Activated CD4-positive, alpha-beta T cell treated with anti-CD3 and anti-CD28 coated beads, Interleukin-2, amount 50 U/mL, for 24 hours (primary cell): ENCODE measurements at places on chromosomes 5 and 9.

DNA sequence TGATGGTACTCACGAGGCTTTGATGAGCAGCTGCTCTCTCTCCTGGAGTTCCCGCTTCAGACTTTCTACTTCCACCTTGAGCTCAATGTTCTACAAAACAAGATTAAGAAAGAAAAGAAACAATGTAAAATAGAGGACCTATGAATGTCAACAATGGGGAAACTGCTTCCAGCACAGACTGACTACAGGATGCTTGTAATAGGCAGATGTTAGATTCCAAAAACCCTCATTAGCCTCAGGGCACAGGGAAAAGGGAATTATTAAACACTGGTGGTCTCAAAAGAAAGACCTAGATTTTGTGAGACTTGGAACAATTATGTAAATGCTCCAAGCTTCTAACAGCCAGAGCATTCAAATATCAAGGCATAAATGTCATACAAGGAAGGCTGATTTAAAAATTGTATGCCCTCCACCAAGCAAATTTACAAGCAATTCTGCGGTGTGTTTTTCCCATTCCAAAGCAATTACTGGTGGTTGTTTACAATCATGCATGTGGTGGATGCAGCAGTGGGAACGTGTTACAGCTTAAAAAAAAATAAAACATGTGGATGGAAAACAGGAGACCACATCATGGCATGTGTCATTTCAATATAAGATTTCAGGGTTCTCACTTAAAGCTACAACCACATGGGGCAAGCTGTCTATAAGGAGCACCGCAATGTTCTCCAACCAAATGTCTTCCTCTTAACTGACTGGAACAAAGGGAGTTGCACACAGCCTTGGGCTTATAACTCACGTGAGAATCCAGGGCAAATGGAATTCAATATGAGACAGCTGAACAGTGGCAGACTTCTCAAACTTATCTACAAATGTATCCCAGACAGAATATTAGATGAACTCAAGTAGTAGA lies 34.0 kb downstream of the CDK5RAP2 start:
- DNase-seq, result no peak

DNA sequence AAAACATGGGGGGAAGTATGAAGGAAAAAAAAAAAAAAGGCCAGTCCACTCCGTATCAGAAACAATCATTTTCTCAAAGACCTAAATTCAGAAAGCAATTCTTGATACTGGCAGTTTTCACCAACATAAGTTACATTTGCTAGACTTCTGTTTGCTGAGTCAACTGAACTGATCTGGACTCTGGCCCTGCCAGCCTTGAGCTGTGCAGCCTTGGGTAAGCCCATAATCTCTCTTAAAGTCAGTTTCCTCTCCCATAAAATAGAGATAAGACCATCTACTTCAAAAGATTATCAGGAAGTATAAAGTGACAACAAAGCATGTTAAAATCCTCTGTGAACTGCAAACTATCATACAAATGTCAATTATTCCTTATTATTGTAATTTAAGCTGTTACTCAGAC lies 106.8 kb downstream of the MAPKAP1 start:
- DNase-seq, result no peak

DNA sequence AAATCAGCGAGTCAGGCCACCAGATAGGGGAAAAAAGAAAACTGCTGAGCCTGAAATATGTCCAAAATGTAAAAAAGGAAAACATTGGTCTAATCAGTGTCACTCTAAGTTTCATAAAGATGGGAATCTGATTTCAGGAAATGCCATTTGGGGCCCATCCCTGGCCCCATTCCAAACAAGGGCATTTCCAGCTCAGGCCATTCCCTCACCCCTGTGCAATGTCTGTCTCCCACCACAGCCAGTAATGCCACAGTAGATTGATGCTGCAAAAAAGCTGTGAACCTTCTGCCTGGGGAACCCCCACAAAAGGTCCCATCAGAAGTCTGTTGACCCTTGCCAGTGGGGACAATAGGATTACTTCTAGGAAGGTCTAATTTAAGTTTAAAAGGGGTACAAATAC lies 199.6 kb downstream of the YTHDC2 start:
- DNase-seq, result no peak

DNA sequence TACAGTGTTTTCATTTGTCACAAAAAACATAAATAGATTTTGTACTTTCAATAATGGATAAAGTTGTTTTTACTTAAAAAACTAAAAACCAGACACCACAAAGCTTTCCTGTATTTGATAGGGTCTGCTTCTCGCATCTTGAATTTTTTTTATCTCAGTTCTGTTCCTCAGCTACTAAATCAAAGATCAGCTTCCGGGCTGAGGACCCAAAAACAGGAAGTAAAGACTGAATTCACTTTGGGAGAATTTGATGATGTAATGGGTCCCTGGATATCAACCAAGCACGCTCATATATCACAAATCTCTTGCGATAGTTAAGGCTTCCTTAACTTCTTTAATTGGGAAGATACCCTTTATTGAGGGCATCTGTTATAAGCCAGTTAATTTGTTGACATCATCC lies 24.1 kb downstream of the ITK start:
- no peak for DNase-seq

- no peak for DNase-seq
These were observed 267.9 kb downstream of the PARP8 start for GRCh38 chr5:50934343-50934742.
